Forelimb muscle (tissue), 1 donor: ENCODE measurements at places on chromosomes 13 and 19. TPM values are rescaled to one million over a fixed set of nuclear protein-coding genes. Genes with fewer than 3 reads are reported as not detected.
A peak's percentile ranks its signal among the peaks of the same experiment; 100 is the strongest.

DNA sequence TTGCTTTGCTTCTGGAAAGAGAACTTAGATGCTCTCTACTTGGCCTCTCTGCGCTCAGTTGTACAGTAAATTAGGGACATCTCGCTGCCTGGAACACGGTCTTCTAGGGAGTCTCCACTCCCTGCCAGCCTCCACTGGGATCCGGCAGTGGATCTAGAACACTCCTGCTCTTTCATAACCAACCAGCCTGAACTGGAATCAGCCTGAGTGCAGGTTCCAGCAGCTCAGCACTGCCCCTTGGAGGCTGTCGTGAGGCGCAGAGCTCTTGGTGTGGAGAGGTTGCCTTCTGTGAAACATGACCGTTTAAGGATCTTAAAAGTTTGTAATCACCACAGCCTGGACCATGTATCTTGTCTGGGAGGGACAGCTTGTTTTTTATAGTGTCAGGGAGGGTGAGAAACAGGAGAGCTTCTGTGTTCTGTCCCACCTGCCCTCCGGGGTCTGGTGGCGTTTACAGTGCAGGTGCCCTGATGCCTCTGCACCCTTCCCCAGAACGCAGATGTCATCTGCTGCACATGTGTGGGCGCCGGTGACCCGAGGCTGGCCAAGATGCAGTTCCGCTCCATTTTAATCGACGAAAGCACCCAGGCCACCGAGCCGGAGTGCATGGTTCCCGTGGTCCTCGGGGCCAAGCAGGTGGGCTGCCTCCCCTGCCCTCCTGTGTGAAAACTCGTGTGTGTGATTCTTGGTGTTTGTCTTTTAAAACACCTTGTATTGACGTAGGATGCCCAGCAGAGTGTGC lies 24.8 kb downstream of the UPF1 start:
- DNase-seq, result no peak

DNA sequence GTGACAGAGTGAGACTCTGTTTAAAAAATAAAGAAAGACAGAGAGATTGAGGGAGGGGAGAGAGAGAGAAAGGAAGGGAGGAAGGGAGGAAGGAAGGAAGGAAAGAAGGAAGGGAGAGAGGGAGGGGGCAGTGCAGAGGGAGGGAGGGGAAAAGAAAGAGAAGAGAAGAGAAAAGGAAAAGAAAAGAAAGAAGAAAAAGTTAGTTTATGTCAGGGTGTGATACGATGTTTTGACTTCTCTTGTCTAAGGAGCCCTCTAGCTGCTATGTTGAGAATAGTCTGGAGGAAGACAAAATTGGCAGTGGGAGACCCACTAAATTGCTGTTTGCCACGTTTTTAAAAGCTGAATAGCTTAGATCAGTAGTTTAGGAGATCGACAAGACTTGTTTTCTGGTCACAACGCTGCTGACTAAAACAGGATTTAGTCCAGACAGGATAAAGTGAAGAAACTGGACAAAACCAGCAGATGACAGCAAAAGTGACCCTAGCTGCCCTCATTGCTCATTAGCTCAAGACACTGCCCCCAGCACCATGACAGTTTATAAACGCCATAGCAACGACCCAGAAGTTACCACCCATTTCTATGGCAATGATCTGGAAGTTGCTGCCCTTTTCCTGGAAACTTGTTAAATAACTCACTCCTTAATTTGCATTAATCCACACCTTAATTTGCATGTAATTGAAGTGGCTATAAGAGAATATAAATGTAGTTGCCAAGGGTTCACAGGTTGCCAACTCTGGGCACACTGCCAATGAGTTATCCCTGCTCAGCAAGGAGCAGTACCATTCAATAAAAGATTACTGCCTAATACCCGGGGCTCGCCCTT lies 11.1 kb downstream of the TEX101 start:
- DNase-seq, result no peak

- DNase-seq, result no peak
These were observed 156.4 kb upstream of the FREM2 start for GRCh38 chr13:38530492-38530891.

DNA sequence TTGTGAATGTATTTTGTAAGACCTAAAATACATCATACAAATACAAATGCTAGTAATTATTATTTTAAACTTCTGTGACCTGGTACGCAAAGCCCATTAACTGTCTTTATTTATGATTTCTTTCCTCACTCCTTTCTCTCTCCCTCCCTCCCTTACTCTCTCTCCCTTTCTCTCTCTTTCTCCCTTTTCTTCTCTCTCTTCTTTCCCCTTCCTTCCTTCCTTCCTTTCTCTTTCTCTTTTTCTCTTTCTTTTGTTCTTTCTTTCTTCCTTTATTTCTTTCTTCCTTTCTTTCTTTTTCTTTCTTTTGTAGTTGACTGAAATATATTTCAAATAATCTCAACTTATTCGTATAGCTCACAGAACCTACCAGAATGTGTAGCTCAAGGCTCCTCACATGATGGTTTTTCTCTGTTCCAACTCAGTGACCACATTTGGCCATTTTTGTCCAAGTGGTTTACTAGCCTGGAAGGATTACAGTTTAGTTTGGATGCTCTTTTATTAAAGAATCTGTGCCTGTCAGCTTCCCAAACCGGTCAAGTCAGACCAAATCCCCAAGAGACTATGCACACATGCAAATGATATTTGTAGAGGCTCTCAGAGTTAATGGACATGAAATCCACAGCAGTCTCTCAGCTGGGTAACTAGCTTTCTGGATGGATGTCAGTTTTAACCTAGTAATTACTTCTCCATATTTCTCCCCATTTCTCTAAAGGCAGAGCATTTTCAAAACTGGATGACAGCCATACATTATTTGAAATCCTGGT lies 71.7 kb downstream of the POSTN start:
- DNase-seq, result peak; percentile 76

DNA sequence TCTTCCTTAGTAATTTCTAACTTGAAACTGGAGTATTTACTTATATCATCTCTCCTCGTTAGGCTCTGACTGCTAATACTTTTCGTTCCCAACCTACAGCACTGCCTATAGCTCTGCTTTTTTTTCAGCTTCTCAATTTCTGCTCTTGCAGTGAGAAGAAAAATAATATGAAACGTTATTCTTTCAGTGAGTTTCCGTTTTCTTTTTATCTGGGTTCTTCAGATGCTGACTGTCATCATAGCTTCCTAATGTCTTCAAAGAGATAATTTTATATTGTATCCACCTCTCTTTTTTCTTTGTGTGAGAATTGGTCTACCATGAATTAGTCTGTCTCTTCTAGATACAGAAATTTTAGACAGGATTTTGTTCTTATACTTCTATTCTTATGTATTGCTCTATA lies 454.9 kb downstream of the LMO7 start:
- no peak for DNase-seq

DNA sequence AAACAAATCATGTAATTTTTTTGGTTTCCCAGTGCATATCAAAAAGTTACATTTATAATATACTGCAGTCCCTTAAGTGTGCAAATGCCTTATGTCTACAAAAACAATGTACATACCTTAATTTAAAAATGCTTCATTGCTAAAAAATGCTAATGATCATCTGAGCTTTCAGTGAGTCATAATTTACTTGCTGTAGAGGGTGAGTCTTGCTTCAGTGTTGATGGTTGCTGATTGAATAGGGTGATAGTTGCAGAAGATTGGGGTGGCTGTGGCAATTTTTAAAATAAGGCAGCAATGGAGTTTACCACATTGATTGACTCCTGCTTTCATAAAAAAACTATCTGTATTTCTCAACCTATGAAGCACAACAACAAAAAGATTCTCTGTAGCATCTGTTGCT lies 613.9 kb downstream of the TBC1D4 start:
- no peak for DNase-seq

DNA sequence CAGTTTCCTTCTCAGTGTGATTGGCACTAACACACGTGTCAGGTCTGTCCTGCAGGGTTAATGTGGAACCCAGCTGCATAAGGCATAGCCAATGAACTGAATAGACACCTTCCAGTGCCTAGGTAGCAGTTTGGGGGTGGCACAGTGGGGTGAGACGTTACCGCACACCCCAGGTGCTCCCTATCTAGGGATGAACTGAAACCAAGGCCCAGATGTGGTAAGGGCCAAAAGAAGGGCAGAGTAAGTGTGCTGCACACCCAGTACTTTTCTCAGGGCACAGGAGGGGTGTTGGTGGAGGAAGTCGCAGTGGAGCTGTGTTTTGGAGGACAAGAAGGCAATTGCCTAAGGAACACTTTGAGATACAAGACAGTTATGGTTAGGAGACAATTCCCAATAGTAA lies 317.9 kb upstream of the TSHZ3 start:
- DNase-seq, result no peak

DNA sequence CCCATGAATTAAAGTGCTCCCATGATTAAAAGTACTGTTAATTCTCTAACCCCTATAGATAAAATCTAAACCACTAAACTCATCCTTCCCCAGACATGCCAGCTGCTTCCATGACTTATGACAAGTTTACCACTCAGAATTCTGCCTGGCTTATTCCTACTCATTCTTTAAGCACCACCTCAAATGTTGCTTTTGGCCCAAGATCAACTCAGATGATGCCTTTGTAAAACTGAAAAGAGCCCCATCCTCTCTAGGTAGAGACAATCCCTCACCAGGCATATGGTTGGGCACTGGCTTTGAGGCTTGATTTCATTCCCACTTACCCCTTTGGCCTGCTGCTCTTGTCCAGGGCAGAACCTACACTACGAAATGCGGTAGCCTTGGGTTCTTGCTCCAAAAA lies 250.0 kb downstream of the DNAJC15 start:
- no peak for DNase-seq

DNA sequence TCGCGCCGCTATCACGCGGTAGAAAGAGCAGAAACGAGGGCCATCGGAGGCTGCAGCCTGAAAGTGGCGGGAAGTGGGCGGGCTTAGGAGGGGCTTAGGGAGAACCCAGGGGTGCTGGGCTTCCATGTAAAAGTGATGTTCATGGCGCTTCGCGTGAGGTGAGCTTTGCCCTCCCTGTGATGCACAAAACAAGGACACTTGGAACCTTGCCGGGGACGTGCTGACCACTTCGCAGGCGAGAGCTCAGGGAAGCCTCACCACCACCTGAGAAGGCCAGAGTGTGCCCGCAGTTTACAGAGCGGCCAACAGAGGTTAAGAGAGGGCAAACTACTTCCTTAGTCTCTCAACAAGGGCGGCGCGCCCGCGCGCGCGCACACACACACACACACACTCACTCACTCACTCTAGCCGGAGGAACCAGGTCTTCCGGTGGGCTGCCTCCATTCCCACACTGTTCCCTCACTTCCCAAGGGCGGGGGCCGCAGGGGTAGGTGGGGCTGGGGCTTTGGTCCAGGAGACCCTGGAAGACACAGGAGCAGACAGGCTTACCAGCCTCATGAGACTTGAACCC lies 651 bp downstream of the GAPDHS start:
- DNase-seq, result no peak

DNA sequence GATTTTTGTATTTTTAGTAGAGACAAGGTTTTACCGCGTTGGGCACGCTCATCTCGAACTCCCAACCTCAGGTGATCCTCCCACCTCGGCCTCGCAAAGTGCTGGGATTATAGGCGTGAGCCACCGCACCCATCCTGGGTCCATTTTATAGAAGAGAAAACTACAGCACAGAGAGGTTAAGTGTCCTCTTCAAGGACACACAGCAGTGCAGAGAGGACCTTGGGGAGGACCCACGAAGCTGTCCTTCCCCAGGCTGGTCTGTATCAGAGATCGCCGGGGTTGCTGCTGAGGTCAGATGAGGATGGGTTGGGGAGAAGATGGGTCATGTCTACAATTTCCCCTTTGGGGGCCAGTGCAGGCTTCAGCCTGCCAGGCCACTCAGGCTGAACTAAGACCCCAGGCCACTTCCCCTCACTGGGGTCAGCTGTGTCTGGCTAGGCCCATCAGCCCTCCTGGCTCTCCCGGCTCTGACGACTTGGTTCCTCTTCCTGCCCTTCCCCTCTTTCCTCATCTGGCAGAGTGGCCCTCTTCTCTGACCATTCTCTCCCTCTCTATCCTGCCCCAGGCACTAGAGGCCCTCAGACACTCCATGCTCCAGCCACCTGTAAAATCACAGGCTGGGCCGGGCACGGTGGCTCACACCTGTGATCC lies 9.6 kb downstream of the MYO1F start:
- DNase-seq, result no peak

- no peak for DNase-seq
These were observed 15.0 kb downstream of the CLEC4M start for GRCh38 chr19:7778081-7778480.

- no peak for DNase-seq
These were observed 84.0 kb downstream of the ALOX5AP start for GRCh38 chr13:30819136-30819888.

GRCh38 chr13:46962281-46962941 lies 65.6 kb upstream of the HTR2A start:
- DNase-seq, result no peak

GRCh38 chr13:113967729-113968462 lies 6.0 kb downstream of the C13orf46 start:
- DNase-seq, result no peak

DNA sequence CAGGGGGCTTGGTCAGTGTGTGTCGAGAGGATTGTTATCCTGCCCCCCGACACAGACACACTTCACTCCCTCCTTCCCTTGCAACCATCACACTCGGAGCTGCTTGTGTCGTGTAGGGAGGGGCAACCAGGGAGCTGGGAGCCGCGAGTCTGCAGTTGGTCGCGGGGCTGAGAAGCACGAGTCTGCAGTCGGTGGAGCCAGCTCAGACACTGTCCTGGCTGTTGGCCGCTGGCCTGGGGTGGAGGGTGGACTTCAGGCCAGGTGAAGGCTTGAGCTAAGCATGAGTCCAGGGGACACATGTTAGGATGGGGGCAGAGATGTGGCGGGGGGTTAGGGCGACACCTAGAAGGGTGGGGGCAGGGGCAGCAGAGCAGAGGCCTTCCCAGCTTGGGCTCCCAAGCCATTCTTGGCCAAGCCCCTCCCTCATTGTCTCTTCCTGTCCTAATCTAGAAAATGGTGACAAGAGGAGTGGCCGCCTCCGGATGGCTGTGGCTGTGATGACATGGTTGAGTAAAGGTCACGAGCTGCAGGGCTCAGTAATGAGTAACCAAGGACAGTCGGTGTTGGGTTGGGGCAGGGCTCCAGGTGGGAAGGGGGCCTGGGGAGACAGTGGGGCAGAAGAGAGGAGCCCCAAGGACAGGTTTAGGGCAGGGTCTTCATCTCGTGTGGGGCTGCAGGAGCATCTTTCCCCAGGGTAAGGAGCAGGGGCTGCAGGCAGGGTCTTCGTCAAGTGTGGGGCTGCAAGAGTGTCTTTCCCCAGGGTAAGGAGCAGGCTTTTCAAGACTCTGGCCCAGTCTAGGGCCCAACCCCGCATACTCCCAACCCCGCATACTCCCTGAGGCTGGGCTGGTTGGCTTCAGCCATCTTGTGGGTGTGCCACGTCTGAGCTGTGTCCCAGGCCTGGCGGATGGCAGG lies 8.6 kb downstream of the PPP5C start:
- no peak for DNase-seq

DNA sequence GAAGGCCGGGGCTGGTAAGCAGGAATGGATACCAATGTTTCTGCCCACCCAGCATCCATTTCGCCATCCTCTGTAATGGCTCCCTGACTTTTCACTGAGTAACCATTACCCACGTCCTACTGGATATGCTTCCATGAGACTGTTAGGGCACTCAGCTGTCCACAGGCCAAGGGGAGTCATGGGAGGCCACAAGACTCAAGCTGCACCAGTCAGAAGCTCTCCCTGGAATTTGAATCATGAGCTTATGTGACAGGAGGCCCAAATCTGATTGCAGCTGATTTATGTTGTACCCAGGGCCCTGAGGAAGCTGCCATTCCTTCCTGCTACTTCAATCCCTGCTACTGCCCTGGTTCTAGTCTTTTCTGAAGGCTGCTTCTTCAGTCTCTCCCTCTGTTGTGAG lies 28.3 kb downstream of the DEDD2 start:
- no peak for DNase-seq

The PMIS2 gene
- polyA plus RNA-seq, result not detected

The TLE6 gene
- 0.70 TPM for polyA plus RNA-seq

The RYR1 gene
- polyA plus RNA-seq, result 572 TPM

The ZNF540 gene
- 1.9 TPM for polyA plus RNA-seq

The CFAP97D2 gene
- not detected for polyA plus RNA-seq

The HAUS8 gene
- polyA plus RNA-seq, result 9.1 TPM

The ZNF486 gene
- 5.2 TPM for polyA plus RNA-seq
